ENCODE measurements at places on chromosomes 11 and 22. TPM values are rescaled to one million over a fixed set of nuclear protein-coding genes. Genes with fewer than 3 reads are reported as not detected.

Gene MB
- 0.46 TPM for total RNA-seq

- H3K27ac ChIP-seq: no peak overlapping the region
- DNase-seq: no peak
- no peaks in the 10 kb centered on the region for H3K27me3 ChIP-seq
- H3K4me1 ChIP-seq: peaks cover 59% of the 10 kb centered on the region
These were observed 2.8 kb upstream of the BARX2 start for GRCh38 chr11:129372609-129373488.

GRCh38 chr11:77181799-77182541 is 53.9 kb downstream of the MYO7A start:
- H3K36me3 ChIP-seq: no peaks in the 10 kb centered on the region
- DNase-seq: no peak
- no peak overlapping the region for H3K27ac ChIP-seq
- H3K27me3 ChIP-seq: no peaks in the 10 kb centered on the region

Gene SF3B2
- 358 TPM for total RNA-seq

DNA sequence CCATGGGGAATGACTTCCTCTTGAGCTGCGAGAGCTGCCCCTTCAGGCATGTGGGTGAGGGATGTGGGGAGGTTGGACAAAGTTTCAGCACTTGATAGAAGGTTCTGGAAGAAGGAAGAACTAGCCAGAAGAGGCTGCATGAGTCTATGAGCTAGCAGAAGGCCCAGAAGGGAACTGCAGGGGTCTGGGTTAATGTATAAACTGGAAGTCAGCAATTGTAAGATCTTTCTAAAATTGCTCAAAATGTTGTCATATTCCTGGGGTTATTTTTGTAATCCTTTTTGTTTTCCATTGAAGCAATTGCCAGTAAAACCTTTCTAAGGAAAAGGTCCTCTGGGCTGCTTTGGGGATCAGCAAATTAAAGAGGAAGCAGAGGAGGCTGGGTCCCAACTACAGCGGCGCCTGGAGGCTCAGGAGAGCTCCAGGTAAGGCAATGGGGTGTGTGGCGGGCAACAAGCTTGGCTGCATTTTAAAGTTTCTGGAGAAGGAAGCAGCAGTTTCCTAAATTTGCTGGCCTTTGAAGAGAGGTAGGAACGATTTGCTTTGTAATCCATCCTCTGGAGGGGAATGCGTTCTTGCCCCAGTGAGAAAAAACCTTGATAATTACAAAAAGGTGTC is 29.2 kb downstream of the ADAMTS15 start:
- no peak overlapping the region for H3K27ac ChIP-seq
- no peak for DNase-seq
- no peaks in the 10 kb centered on the region for H3K27me3 ChIP-seq
- peaks cover 42% of the 10 kb centered on the region for H3K4me1 ChIP-seq
- no peaks in the 10 kb centered on the region for H3K36me3 ChIP-seq

Gene PLA2G3
- total RNA-seq: 21.5 TPM

DNA sequence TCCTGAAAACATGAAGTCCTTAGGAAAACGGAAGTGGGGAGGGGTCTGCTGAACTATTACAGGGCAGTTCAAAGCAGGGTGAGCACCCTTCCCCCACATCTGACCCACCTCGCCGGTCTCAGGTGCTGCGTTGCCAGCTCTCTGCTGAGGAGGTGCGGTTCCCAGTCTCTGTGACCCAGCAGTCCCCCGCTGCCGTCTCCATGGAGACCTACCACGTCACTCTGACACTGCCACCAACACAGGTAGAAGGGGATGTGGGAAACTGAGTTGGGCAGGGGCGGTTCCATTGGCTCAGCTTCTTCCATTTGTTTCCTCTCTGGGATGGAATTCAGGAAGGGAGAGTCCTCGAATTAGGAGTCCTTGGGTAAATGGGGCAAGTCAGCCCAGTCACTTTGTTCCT is 3.3 kb downstream of the C2CD2L start:
- no peak for DNase-seq
- H3K27me3 ChIP-seq: no peaks in the 10 kb centered on the region
- H3K36me3 ChIP-seq: peaks cover 21% of the 10 kb centered on the region

- H3K4me1 ChIP-seq: no peaks in the 10 kb centered on the region
- no peaks in the 10 kb centered on the region for H3K36me3 ChIP-seq
- no peak for DNase-seq
- no peak overlapping the region for H3K27ac ChIP-seq
- no peak overlapping the region for H3K4me3 ChIP-seq
These were observed 944.6 kb downstream of the NTM start for GRCh38 chr11:132314911-132315455.

DNA sequence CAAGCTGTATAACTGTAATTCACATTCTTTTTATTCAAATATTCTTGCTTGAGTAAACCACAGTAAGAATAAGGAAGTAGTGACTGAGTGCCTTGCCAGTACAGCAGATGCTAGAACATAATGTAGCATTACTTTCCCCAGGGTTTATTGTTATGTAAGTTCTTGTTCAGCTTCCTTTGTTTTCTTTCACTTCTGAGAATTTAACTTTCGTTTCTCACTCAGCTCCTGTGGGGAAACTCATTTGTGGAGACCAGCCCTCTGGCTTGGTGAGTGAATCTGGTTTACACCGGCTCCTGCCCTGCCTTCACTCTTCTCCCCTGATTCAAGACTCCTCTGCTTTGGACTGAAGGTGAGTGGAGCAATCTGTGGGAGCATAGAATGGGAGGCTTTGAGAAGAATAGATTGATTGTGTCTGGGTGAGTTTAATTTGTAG is at the start of gene TRIM22:
TSS of gene TRIM22 (plus strand) at position 240 of the 433 bp plus-strand sequence. CDS start 6,443 bp downstream, outside the sequence.
- no peak within 1 kb of the TSS for H3K4me3 ChIP-seq
- H3K4me1 ChIP-seq: no peaks in the 10 kb centered on the region
- DNase-seq: peak; percentile 5
- H3K27ac ChIP-seq: no peak within 1 kb of the TSS
- no peaks in the 10 kb centered on the region for H3K27me3 ChIP-seq
- no peaks in the 10 kb centered on the region for H3K36me3 ChIP-seq

Gene MEI1
- total RNA-seq: 0.09 TPM

DNA sequence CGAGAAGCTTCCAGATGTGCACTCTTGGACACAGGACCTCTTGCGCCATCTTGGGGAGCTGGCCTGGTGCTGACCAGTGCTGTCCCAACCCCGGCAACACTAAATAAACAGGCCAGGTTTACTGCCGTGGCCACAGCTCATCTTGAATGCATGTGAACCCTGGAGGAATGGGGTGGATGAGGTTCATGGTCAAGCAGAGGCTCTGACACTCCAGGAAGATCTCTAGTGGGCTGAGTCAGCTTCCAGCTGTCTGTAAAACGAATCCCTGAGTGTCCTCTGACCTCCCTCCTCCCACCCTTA is 51.8 kb downstream of the ALX4 start:
- H3K27ac ChIP-seq: peak overlapping the region; percentile 3
- H3K4me1 ChIP-seq: no peaks in the 10 kb centered on the region
- H3K27me3 ChIP-seq: no peaks in the 10 kb centered on the region
- H3K4me3 ChIP-seq: no peak overlapping the region
- H3K36me3 ChIP-seq: peaks cover 34% of the 10 kb centered on the region

DNA sequence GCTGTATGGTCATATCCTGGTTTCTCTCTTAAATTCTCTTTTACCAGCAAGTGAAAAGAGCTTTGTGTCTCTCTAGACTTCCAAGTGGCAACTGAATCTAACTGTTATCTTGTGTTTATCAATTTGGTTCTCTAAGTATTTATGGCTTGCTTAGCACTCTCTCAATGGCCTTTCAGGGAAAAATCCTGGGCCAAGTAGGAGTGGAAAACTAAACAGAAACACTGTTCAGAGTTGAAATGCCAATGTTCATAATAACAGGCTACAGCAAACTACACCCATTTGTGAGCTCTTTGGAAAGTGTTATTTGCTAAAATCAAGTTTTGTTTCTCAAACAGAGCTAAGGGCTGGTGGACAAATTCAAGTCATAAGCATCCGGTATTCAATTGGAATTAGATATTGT is 10.1 kb downstream of the MMP12 start:
- H3K4me1 ChIP-seq: peaks cover 16% of the 10 kb centered on the region
- no peak for DNase-seq
- H3K36me3 ChIP-seq: no peaks in the 10 kb centered on the region
- H3K4me3 ChIP-seq: no peak overlapping the region

Gene SLC22A25
- not detected for total RNA-seq

- no peak overlapping the region for H3K4me3 ChIP-seq
- no peak overlapping the region for H3K27ac ChIP-seq
- no peaks in the 10 kb centered on the region for H3K27me3 ChIP-seq
- no peaks in the 10 kb centered on the region for H3K36me3 ChIP-seq
- H3K4me1 ChIP-seq: no peaks in the 10 kb centered on the region
These were observed 17.2 kb downstream of the DCHS1 start for GRCh38 chr11:6638429-6638828.

- no peak overlapping the region for H3K27ac ChIP-seq
- peaks cover 7% of the 10 kb centered on the region for H3K36me3 ChIP-seq
- H3K4me3 ChIP-seq: no peak overlapping the region
- H3K27me3 ChIP-seq: no peaks in the 10 kb centered on the region
- DNase-seq: no peak
These were observed 24.2 kb downstream of the RTN3 start for GRCh38 chr11:63705526-63705925.

GRCh38 chr22:44281768-44282637 is 30.7 kb downstream of the SHISAL1 start:
- H3K27ac ChIP-seq: no peak overlapping the region
- H3K27me3 ChIP-seq: no peaks in the 10 kb centered on the region
- H3K36me3 ChIP-seq: no peaks in the 10 kb centered on the region
- H3K4me3 ChIP-seq: no peak overlapping the region

DNA sequence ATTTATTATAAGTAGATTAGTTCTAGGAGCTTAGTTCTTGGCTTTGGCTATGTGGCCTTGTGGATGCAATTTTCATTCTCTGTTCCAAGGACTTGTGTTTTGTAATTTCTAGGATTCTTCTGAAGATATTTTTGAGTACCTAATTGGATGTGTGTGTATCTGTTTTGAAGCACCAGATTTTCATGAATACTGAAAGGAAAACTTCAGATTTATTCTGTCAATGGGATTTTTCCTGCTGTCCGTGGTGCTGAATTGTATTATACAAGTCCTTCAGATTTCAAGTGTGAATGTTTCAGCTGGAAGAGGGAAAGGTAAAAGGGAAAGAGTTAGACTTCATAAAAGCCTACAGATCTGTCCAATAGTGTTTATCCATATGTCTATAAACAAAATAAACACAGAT is 18.2 kb upstream of the SYN3 start:
- H3K27me3 ChIP-seq: no peaks in the 10 kb centered on the region
- H3K36me3 ChIP-seq: no peaks in the 10 kb centered on the region
- H3K4me1 ChIP-seq: peaks cover 5% of the 10 kb centered on the region
- no peak overlapping the region for H3K4me3 ChIP-seq

Gene CREB3L1
- total RNA-seq: 10.7 TPM

- no peak overlapping the region for H3K27ac ChIP-seq
- no peaks in the 10 kb centered on the region for H3K36me3 ChIP-seq
- peaks cover 3% of the 10 kb centered on the region for H3K4me1 ChIP-seq
- no peak overlapping the region for H3K4me3 ChIP-seq
These were observed 16.0 kb downstream of the PIM3 start for GRCh38 chr22:49976439-49977175.

DNA sequence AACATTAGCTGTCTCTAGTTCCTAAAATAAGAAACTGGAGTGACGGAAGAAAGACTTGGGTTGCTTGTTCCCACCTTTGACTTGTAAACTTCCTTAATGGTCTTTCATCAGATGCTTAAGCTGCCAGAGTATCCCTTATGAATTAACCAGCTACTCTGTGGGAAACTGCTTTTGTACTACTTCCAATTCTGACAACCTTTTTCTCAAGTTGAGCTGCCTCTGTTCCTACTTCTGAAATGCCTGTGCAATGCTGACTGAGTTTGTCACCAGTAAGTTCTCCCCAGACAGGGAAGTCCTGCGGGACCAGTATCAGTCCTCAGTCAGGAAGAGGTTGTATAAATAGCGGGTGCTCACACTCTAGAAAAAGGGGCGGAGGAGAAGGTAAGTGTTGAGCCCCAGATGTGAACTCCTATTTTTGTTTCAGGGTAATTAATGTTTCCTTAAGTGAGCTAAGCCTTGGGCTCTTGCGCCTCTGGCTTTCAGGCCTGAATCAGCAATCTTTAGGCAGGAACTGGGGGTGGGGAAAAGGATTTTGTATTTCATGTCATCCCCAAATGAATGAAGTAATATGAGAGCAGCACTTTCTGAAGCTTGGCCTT is 67.2 kb downstream of the CECR2 start:
- no peak overlapping the region for H3K4me3 ChIP-seq
- peak; percentile 54 for DNase-seq
- H3K27ac ChIP-seq: peak overlapping the region; percentile 57
- H3K27me3 ChIP-seq: no peaks in the 10 kb centered on the region
- H3K4me1 ChIP-seq: peaks cover 15% of the 10 kb centered on the region

Gene POU2AF2
- not detected for total RNA-seq

GRCh38 chr11:31711137-31711536 is 100.0 kb downstream of the PAX6 start:
- no peak for DNase-seq
- no peaks in the 10 kb centered on the region for H3K36me3 ChIP-seq
- no peaks in the 10 kb centered on the region for H3K4me1 ChIP-seq
- H3K27ac ChIP-seq: no peak overlapping the region

GRCh38 chr11:19199771-19200170 is 2.0 kb downstream of the CSRP3 start:
- no peak for DNase-seq
- H3K4me1 ChIP-seq: no peaks in the 10 kb centered on the region
- no peak overlapping the region for H3K4me3 ChIP-seq
- H3K36me3 ChIP-seq: no peaks in the 10 kb centered on the region
- no peak overlapping the region for H3K27ac ChIP-seq

Gene KCNA4
- total RNA-seq: not detected

GRCh38 chr11:1126491-1126926 is 31.2 kb upstream of the MUC5AC start:
- H3K27ac ChIP-seq: no peak overlapping the region
- DNase-seq: no peak
- no peaks in the 10 kb centered on the region for H3K36me3 ChIP-seq
- H3K27me3 ChIP-seq: peaks cover 10% of the 10 kb centered on the region
- no peaks in the 10 kb centered on the region for H3K4me1 ChIP-seq

GRCh38 chr22:45503816-45504372 is 1.2 kb downstream of the FBLN1 start:
- no peaks in the 10 kb centered on the region for H3K27me3 ChIP-seq
- DNase-seq: no peak
- peaks cover 34% of the 10 kb centered on the region for H3K4me1 ChIP-seq
- H3K27ac ChIP-seq: peak overlapping the region; percentile 84
- H3K4me3 ChIP-seq: peak overlapping the region; percentile 72

Gene HSPB2
- not detected for total RNA-seq

GRCh38 chr11:109865548-109866186 is 227.5 kb upstream of the ZC3H12C start:
- H3K27ac ChIP-seq: no peak overlapping the region
- no peaks in the 10 kb centered on the region for H3K36me3 ChIP-seq
- no peak overlapping the region for H3K4me3 ChIP-seq
- peak; percentile 58 for DNase-seq

- H3K27me3 ChIP-seq: no peaks in the 10 kb centered on the region
- H3K4me1 ChIP-seq: peaks cover 4% of the 10 kb centered on the region
These were observed 398.5 kb downstream of the TBC1D22A start for GRCh38 chr22:47160781-47161520.

DNA sequence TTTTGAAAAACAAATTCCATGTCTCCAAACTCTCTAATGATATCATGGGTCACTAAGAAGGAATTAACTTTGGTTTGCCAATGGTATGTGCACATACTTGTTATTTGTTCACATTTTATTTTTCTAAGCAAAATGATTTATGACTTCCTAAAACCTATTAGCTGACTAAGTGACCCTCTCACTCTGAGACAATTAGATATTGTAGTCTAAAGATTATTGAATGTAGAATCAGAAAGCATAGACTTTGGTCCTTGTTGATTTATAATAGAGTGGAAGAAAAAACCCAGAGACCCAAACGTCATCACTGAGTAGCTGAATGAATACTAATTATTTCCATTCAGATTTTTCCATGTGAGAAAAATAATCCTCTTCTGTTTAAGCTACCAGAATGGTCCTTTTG is 243.5 kb upstream of the ANO3 start:
- no peaks in the 10 kb centered on the region for H3K27me3 ChIP-seq
- H3K27ac ChIP-seq: no peak overlapping the region
- no peak for DNase-seq
